ENCODE measurements at places on chromosomes 13 and 19.

- DNase-seq: no peak
These were observed 119.7 kb downstream of the ABCC4 start for GRCh38 chr13:95181586-95181985.

GRCh38 chr13:37492075-37492474 is 106.5 kb downstream of the POSTN start:
- DNase-seq: no peak

DNA sequence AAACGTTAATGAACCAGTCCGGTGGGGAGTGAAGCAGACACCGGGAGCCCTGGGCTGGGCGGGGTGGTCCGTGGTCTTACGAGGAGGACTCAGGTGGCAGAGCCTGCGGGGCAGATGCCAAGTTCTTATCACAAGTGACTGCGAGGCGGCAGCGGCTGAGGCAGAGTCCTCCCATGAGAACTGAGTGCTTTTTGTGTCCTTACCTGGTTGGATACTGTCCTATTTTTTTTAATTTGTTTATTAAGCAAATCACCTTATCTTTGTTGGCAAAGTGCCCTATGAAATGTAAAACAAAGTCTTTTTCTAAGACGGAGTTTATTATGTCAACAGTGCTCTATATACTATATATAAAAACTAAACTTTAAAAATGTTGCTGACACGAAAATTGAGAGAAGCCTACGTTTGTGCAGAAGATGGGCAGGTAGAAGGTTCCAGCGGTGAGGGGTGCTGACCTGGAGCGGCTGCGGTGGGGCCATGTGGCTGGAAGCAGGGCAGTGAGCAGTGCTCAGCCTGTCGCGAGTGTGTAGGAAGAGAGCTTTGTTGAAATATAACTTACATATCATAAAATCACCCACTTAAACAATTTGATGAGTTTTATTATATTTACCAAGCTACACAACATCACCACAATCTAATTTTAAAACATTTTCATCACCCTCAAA is 82.2 kb downstream of the ATP11A start:
- no peak for DNase-seq

GRCh38 chr13:39362652-39363381 is 240.2 kb downstream of the LHFPL6 start:
- DNase-seq: no peak

DNA sequence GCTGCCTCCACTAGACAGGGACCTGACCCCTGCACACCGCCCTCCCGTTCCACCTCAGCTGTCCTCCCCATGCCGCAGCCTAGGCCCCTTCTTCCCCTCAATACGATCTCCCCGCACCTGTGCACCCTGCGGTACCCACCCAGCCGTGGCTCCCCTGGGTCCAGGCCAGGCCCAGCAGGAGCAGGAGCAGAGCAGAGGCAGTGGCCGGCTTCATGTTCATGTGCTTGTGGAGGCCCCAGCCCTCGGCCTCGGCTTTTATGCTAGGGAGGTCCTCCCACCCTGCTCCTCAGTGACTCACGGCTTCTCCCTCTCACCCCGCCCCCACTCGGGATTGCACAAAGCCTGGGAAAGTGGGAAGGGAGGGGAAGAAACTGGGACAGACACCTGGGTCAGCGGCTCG is 11.4 kb upstream of the KRTDAP start:
- DNase-seq: no peak

DNA sequence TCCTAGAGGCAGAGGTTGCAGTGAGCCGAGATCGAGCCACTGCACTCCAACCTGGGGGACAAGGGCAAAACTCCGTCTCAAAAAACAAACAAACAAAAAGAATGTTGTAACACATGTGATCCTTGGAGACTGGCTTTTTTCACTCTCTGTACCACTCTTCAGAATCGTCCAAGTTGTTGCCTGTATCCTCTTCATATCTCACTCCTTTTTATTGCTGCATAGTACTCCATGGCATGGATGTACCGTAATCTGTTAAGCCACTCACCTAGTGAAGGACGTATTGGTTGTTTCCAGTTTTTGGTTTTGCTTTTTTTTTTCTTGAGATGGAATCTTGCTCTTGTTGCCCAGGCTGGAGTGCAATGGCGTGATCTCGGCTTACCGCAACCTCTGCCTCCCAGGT is 7.0 kb upstream of the CD22 start:
- DNase-seq: no peak

DNA sequence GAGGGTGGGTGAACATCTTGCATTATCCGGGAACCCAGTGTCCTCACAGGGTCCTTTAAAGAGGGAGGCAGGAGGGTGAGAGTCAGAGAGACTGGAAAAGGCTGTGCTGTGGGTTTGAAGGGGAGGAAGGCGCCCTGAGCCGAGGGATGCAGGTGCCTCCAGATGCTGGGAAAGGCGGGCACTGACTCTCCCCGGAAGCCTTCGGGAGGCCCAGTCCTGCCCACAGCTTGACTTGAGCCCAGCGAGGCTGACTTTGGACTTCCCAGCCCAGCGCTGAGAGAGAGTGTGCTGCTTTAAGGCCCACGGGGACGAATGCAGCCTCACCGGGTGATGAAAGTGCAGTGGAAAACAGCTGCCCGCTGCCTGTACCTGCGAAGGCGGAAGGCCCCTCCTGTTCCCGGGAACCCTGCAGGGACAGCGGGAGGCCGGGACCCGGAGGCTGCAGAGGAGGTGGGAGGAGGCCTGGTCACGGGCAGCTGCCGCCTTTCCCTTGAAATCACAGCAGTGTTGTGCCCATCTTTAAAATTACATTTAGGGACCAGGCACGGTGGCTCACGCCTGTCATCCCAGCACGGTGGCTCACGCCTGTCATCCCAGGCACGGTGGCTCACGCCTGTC is 16.1 kb downstream of the REXO1 start:
- DNase-seq: no peak

Data from T-helper 2 cell (primary cell).